ENCODE measurements at places on chromosomes 3 and 15.

GRCh38 chr3:178833695-178834094, 237.9 kb downstream of the ZMAT3 start:
- DNase-seq: no peak

GRCh38 chr15:74604983-74605794, 10.4 kb upstream of the CLK3 start:
- no peak for DNase-seq

- DNase-seq: no peak
Measured at GRCh38 chr3:128906031-128906803, 26.8 kb downstream of the ACAD9 start.

DNA sequence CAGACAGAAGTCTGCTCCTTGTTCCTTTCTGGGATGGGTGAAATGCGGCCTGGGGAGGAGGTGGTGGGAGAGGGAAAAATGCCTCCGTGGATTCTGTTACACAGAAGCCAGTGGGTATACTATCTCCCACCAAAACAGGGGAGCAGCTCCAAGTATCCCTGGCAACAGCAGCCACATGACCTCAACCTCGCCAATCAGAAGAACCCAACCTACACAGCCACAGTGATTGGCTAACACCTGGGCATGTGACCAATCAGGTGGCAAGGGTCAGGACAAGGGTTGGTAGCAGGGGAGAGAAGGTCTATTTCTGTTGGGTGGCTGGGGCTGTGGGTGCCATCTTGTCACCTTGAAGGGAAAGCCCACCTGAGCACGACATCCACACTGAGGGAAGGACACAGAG, 9.1 kb upstream of the ACAD9 start:
- no peak for DNase-seq

GRCh38 chr3:197181741-197182140, 116.7 kb downstream of the DLG1 start:
- DNase-seq: no peak

- DNase-seq: no peak
Measured at GRCh38 chr3:172357850-172358754, 90.2 kb downstream of the GHSR start.

GRCh38 chr3:55655544-55655943, 168.4 kb upstream of the WNT5A start:
- DNase-seq: no peak

GRCh38 chr15:77715860-77716259, 83.1 kb upstream of the LINGO1 start:
- DNase-seq: no peak

DNA sequence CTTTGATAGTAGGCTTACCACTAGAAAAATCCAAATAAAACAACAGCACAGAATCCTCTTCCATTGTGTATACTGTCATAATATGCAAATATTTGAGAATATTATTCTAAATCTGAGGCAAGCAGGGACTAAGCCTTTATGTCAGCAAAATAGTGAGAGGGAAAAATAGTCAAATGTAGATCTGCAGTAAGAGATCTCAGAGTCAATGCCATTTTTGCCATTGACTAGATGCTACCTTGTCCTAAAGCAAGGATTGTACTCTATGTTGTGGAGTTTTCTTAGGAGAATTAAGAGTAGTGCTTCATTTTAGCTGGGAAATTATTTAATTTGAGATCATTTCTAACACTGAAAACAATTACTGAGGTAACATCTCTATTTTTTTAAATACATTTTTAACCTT, 50.2 kb downstream of the IQCH start:
- DNase-seq: no peak

DNA sequence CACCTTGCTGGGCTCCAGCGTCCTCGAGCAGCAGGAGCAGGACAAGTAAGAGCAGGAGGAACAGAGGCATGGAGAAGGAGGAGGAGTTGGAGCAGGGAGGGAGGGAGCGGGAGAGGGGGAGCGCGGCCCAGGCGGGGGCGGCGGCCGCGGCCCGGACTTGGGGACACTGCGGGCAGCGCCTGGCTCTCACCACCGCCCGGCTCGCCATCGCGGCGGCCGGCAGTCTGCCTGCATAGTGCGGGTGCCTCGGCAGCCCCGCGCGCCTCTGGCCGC, 440 bp downstream of the DCBLD2 start:
- no peak for DNase-seq

DNA sequence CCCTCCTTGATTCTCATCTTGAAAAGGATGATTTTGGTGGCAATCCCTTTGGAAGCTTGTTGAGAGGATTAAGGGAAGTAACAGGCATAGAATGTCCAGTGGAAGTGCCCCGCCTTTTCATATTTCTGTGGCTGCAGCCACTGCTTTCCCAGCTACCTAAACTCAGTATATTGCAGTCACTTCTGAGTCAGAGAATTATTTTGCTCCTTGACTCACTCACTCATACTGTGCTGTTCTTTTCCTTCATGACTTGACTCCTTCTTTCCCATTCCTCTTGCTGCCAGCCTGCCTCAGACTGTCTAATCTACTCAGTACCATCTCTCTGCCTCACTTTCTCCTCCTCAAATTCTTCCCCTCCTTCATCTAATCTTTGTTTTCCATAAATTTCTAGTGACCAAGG, 26.5 kb upstream of the POLR2M start:
- peak; percentile 29 for DNase-seq

Data from epithelial cell of prostate (primary cell).